ENCODE measurements at places on chromosomes 2 and 18. TPM values are rescaled to one million over a fixed set of nuclear protein-coding genes. Genes with fewer than 3 reads are reported as not detected.
A peak's percentile ranks its signal among the peaks of the same experiment; 100 is the strongest.

Gene ERFE
- total RNA-seq: 2.6 TPM

Gene PJVK
- 5.8 TPM for total RNA-seq

Gene DLGAP1
- 11.5 TPM for total RNA-seq

Gene CREB1
- 91.7 TPM for total RNA-seq

DNA sequence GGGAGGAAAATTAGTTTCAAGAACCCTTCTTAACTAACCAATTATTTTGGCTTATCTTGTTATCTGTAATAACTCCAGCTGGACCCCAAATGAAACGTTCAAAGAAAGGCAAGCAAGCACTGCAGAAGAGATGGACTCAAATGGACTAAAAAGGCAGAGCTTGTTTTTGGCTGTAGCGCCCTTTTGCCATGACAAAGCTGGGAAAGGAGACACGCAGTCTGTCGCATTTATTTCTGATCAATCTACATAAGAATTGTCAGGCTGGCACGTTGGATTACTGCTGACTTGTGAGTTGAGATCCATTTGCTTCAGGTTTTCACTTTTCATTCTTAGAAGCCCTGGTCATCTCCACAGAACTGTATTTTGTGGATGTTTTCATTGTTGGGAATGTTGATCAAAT lies 402.9 kb downstream of the TMEM182 start:
- no peak for DNase-seq

GRCh38 chr2:206940546-206940945 lies 1.2 kb downstream of the CPO start:
- DNase-seq: no peak

DNA sequence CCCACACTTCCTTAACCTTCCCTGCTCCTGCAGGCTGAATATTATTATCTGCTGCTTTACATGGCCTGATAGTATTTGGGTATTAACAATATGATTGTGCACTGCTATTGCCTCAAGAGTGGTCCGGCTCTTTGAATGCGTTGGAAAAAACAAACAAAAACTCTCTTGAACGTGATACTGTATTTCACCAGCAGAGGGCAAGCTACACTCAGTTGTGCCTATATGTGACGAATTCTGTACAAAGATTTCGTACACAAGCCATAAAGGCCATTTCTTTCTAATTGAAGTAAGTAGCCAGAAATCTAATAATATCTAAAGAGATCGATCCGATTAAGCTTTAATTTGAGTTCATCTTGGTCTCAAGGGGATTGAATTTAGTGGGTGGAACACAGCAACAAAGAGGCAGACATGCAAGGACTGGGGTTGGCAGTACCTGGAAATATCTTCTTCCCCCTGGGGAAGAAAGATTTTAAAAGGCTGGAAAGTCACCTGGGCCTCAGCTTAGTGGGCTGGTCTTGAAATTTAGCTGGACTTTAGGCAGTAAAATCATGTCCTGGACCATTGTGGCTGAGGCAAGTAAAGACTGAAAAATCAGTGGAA lies 49.3 kb upstream of the RAB6D start:
- DNase-seq: peak; percentile 45

DNA sequence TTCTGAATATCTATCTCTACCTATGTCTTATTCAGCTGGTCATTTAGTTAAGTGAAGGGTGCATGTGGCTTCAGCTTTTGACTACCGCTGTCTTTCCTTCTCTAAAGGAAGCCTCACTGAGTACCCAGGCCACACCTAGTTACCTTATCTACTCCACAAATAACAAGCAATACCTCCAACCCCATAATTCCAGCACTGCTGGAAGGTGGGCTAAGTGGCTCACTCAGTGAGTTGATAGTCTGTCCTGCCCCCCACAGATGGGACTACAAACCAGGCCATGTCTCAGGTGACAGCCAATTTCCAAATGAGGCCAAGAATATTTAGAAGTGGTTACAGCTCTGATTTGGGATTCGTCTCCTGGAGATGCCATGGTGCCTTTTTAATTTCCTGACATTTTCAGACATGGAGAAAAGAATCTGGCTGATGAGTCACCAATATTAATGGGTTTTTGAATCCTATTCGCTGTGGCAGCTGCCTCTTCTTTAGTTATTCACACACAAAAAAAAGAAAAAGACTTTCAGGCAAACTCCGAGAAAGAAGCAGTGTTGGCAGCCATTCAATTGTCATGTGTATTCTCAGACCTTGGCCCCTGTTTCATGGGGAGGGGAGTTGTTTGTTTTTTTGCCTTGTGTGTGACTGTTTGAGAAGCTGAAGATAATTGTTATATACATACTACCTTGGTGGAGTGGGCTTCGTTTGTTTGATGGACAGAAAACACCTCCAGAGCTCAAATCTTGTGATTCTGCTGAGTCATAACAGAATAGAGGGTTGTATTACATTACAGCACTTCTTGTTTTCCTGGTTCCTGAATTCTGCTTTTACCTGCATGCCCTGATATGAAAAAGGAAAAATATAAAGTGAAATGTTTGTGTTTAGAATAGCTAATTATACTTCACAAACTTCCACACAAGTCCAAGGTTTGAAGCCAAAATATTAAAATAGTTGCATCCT lies 64.2 kb downstream of the SCG2 start:
- DNase-seq: no peak

GRCh38 chr18:54210463-54210862 lies 14.0 kb downstream of the MBD2 start:
- DNase-seq: no peak

GRCh38 chr18:46133534-46133933 lies 29.3 kb downstream of the HAUS1 start:
- DNase-seq: no peak

DNA sequence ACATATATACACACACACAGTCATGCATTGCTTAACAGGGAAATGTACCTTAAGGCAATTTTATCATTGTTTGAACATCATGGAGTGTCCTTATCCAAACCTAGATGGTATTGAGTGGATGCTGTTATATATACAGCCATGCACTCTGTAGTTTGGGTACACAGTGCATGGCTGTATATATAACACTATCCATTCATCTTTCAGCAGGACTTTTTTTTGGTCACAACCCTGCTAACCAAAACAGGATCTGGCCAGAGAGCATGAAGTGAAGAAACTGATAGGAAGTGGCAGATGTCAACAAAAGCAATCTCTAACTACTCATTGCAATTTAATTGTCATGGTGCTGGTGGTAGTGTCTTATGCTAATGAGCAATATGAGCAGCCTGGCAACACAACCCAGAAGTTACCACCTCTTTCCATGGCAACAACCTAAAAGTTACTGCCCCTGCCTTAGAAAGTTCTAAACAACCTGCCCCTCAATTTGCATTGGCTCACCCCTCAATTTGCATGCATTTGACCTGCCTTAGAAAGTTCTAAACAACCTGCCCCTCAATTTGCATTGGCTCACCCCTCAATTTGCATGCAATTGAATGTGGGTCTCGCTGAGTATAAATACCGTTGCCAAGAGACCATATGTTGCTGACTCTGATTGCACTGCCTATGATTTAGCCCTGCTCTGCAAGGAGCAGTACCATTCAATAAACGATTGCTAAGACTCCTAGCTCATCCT lies 434.9 kb downstream of the DSEL start:
- DNase-seq: no peak

- DNase-seq: no peak
Measured at GRCh38 chr2:112920923-112921532, 10.1 kb downstream of the IL37 start.

GRCh38 chr2:182545420-182546167 lies 118.8 kb upstream of the PDE1A start:
- DNase-seq: no peak

- no peak for DNase-seq
Measured at GRCh38 chr18:23196119-23197007, 61.1 kb downstream of the CABLES1 start.

GRCh38 chr18:66874812-66875474 lies 271.1 kb upstream of the CDH19 start:
- DNase-seq: no peak

- DNase-seq: no peak
Measured at GRCh38 chr2:12317814-12318426, 398.8 kb upstream of the TRIB2 start.

DNA sequence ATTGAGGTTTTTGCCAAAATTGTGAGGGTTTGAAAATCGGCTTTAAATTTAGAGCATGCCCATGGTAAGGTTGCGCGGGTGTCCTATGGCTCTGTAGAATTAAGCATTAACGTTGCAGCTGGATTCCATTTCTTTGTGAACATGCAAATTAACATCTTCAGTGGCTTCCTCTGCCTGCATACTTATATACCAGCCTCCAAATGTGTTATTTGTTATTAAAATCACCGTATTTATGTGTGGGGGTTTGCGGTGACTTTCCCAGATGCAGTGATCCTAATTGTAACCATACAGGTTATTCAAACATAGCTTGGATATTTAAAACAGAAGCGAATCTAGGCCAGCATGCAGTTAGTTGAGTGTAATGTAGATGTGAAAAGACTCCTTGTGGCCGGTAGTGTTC lies 80.2 kb downstream of the TGOLN2 start:
- DNase-seq: no peak

- DNase-seq: no peak
Measured at GRCh38 chr2:239690651-239691631, 290.1 kb upstream of the HDAC4 start.
